ENCODE measurements at places on chromosomes 2 and 18.

DNA sequence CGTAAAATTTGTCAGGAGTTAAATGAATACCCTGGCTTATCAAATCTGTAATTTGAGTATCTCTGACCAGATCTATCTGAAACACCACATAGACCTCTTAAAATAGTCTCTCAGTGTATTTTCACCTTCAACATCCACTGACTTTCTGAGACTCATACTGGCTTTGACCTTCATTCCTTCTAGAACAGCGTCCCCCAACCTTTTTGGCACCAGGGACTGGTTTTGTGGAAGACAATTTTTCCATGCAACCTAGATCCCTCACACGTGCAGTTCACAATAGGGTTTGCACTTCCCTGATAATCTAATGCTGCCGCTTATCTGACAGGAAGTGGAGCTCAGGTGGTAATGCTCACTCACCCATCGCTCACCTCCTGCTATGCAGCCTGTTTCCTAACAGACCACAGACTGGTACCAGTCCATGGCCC lies 3.2 kb downstream of the NBAS start:
- no peak for DNase-seq

DNA sequence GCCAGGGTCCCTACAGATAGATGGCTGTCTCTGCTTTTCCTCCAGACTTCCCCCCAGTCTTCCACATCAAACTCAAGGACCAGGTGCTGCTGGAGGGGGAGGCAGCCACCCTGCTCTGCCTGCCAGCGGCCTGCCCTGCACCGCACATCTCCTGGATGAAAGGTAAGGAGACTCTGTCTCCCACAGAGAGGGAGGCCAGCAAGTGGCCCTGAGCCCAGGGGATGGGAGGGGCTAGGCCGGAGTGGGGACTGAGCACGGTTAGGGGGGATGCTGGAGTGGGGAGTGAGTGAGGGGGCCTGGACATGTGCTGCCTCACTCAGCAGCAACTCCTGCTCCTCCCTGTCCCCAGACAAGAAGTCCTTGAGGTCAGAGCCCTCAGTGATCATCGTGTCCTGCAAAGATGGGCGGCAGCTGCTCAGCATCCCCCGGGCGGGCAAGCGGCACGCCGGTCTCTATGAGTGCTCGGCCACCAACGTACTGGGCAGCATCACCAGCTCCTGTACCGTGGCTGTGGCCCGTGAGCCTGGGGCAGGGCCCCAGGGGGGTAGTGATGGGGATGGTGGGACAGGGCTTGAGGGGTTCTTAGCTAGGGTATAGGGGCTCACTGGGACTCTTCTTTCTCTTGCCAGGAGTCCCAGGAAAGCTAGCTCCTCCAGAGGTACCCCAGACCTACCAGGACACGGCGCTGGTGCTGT lies 10.4 kb upstream of the GMPPA start:
- no peak for DNase-seq

- no peak for DNase-seq
Measured at GRCh38 chr18:32040936-32041335, 22.3 kb downstream of the RNF125 start.

- no peak for DNase-seq
Measured at GRCh38 chr18:65081786-65082185, 669.0 kb upstream of the CDH7 start.

GRCh38 chr2:167471734-167472133 lies 583.5 kb downstream of the XIRP2 start:
- no peak for DNase-seq

DNA sequence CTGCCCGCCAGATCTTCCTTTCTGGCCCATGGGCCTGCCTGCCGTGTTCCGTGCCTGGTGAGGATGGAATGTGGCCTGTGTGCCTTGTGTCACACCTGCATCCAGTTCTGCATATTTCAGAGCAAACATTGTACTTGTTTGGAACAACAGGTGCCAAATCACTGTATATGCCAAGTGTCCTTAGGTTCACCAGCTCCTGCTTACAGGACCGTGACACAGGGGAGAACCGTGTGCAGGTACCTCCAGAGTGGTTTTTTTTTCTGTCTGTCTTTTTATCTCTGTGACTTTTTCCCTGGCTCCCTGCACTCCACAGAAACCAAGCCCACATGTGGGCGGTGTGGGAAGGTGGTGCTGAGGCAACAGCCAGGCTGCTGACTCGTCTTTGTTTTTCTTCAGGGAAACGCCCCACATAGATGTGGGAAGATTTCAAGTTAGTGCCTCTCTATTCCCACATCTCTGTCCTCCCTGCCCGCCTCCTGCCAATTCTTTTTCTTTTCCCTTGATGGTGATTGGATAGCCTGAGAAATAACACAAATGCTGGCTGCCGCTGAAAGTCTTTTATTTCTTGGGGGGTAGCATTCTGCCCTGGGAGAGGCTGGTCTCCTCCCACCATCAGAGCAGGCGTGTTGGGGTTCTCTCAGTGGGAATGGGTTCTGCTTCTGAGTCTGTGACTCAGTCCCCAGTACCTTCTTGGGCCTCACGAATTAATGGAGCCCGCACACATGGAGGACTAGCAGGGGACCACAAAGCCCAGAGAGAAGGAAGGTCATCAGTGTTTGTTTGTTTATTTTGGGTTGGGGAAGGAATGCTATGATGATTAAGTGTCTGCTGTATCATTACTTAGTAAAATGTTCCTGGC lies 21.4 kb downstream of the GRHL1 start:
- peak; percentile 38 for DNase-seq

GRCh38 chr2:96240341-96241038 lies 25.3 kb downstream of the TMEM127 start:
- DNase-seq: no peak

GRCh38 chr2:137764646-137765045 lies 199.6 kb upstream of the HNMT start:
- no peak for DNase-seq

DNA sequence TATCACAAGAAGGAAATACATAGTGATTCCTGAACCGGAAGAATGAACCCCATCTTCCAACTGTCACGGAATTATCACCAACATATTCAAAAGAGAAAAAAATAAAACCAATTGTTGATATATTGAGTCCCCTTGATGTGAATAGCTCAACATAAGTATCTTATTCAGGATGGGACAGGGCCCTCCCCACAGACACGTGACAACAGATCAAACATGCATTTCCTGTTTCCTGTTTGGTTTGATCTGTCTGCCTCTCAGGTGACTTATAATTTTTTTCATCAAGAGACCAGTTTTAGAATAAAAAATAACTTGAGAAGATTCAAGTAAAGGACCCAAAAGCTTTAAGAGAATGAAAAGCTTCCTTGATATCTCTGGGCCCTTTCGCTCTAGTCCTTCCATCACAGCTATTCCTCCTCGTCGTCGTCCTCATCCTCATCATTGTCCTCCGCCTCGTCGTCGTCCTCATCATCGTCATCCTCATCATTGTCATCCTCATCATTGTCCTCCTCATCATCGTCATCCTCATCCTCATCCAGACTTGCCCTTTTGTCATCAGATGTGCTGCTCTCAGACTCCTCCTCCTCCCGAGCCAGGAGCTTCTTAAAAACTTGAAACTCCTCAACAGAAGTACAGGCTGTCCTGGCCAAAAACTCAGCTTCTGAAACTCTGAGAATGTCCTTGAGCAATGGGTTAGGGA lies 6.3 kb downstream of the MTERF4 start:
- no peak for DNase-seq

GRCh38 chr2:129747500-129748125 lies 231.9 kb upstream of the RAB6C start:
- DNase-seq: no peak

GRCh38 chr18:54033052-54033451 lies 191.4 kb downstream of the MBD2 start:
- DNase-seq: no peak

GRCh38 chr2:15159751-15160177 lies 401.4 kb downstream of the NBAS start:
- no peak for DNase-seq

DNA sequence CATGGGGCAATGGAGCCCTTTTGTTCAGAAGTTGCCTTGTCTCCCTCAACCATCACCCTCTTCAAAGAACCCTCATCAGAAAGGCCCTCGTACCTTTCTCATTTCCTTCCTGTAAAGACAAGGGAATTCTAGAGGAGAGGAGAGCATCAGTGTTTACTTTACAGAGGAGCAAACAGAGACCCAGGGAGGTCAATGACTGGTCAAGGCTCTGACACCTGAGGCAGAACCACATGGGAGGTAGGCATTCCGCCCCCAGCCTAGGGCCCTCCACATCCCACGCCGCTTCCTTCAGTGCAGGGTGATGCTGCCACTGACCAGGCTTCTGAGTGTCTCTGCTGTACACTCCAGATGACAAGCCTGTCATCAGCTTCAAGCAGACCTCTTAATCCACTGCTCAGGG lies 104.7 kb downstream of the NRP2 start:
- no peak for DNase-seq

- DNase-seq: no peak
Measured at GRCh38 chr2:217261452-217261851, 401.6 kb upstream of the TNP1 start.

GRCh38 chr2:177397481-177398289 lies 5.1 kb downstream of the AGPS start:
- DNase-seq: no peak

GRCh38 chr2:135650721-135651120 lies 90.9 kb upstream of the UBXN4 start:
- no peak for DNase-seq

DNA sequence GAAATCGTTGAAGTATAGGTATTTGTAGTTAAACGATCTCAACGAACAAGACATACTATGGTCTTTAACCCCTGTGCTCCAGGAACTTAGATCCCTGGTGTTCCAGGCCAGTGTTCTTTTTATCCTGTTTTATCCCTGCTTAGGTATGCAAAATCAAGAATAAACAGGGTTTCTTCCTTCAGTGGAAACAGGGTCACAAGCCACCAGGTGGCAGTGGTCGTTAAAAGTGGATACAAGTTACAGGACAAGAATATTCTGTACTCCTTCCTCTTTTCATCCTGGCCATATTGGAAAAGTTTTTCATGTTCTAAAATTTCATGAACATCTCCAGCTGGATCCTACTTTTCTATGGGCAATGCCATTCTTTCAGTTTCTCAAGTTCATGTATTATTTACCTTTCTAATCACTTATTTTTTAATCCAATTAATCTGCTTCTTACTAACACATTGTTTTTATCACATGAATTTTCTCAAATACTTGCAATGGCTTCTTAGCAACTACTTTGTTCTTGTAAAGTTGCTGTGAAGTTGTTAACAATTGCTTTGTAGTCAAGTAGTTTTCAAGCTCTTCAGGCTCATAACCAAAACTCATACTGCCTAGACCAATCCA lies 16.4 kb upstream of the HNMT start:
- DNase-seq: peak; percentile 85

- DNase-seq: no peak
Measured at GRCh38 chr2:72990695-72991438, 73.5 kb downstream of the EMX1 start.

DNA sequence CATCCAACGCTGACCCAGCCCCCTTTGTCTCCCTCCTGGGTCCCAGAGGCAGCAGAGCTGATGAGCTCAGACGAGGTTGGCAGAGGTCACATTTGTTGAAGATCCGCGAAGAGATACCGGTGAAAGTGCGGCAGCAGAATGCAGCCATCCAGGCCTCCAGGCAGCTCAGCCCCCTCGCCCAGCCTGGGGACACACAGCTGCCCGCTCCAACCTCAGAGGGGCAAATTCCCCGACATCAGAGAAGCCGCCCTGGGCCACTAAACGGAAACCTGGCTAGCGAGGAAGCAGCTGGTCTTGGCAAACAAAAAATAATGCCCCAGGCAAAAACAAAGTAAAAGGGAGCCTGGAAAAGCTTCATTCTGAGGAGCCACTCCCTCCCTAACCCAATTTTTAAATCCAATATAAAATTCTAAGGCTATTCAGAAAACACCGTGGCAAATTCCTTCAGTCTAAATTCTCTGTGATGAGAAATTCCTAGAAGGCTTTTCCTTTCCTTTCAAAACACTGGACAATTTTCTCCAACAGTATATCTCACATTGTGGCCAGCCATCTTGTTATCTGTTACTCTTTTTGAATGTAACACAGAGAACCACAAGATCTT lies 262.4 kb downstream of the SS18 start:
- DNase-seq: no peak

GRCh38 chr2:102233132-102233884 lies 46.5 kb downstream of the IL1RL2 start:
- DNase-seq: no peak

DNA sequence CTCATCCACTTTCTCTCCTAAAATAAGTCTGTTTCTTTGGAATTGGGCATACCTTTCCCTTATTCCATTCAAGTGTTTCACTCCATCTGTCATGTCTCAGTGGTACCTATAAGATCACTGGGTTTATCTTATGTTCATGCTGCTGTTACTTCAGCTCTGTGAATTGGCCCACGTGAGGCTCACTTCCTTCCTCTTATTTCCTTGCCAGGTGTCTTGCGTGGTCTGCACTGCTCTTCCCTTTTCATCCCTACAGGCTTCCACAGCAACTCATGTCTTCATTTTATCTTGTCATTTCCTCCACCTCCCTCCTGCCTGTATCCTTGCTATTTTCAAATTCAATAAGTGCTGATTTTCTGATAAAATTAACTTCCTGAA lies 159.1 kb upstream of the ALPP start:
- DNase-seq: no peak

- DNase-seq: no peak
Measured at GRCh38 chr2:237682856-237683670, 55.7 kb downstream of the LRRFIP1 start.

DNA sequence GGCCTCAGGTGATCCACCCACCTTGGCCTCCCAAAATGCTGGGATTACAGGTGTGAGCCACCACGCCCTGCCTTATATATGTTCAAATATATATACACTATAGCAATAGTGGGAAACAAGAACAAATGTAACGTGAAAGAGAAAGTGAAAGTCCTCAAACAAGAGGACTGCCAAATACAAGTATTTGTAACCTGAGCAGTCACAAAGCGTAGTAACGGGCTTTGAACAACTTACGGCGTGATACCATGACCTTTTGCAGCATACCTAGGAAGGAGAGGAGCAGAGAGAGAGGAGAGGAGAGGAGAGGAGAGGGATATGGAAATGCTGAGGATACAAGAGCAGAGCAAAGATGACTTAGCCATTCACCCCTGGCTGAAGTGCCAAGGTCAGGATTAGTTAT lies 113.8 kb upstream of the RGPD4 start:
- DNase-seq: no peak

DNA sequence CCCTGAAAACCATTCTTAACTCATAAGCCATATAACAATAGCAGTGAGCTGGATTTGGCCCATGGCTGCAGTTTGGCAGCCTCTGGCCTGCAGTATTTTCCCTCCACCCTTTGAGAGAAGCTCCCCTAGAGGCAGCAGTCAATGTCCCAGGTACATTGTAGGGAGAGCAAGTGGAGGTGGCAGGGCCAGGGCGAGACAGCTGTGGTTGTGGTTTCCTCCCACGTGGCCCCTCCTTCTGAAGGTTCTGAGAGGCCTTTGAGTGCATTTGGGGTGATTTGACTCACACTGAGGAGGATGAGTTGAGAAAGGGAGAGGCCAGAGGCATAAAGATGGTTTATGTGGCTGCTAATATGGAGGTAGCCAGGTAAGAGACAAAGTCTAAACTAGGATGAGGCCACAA lies 45.5 kb upstream of the LDAH start:
- DNase-seq: no peak

- no peak for DNase-seq
Measured at GRCh38 chr2:64985447-64985846, 3.8 kb upstream of the SLC1A4 start.

All from tibial nerve (tissue), 4 donors.